Tibial nerve (tissue), 4 donors: ENCODE measurements at places on chromosomes 2 and 18. TPM values are rescaled to one million over a fixed set of nuclear protein-coding genes. Genes with fewer than 3 reads are reported as not detected.

UGT1A4 gene
- total RNA-seq = not detected

- DNase-seq = no peak
These were observed 135.4 kb downstream of the ABCA12 start for GRCh38 chr2:215003001-215003400.

- DNase-seq = no peak
These were observed 11.8 kb downstream of the RAB11FIP5 start for GRCh38 chr2:73100956-73101355.

DNA sequence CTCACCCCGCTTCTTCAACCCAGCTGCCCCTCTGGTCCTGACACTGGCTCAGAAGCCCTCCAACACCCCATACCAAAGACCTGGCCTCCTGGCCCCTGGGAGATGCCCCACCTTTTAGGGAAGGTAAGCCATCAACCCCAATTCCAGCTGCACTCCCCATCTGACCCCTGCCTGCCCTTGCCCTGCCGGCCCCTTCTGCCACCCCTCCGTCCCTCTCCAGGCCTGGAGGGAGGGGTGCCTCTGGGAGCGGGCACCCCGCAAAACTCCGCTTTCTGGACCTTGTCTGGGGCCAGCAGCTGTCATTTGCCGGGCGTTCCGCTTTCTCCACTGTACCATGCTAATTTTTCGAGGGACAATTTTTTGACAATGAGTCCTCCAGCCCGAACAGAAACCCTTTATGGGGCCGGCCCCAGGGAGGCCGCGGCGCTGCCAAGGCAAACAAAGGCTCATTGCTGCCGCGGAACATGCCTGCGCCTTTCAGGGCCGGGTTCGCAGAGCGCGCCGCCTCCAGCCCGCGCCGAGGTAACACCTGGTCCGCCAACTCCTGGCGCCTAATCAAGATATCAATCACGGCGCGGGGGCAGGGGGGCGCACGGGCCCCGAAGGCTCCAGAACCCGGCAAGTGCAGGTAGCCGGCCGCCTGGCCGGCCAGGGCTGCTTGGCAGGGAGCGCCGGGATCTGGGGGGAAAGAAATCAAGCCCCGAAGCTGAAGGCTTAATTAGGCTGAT, 96.0 kb downstream of the INHBB start:
- DNase-seq = peak; percentile 25

GRCh38 chr2:189218236-189218635, 38.7 kb upstream of the COL5A2 start:
- DNase-seq = no peak

- DNase-seq = no peak
These were observed 46.0 kb downstream of the TTC32 start for GRCh38 chr2:19855542-19856431.

DNA sequence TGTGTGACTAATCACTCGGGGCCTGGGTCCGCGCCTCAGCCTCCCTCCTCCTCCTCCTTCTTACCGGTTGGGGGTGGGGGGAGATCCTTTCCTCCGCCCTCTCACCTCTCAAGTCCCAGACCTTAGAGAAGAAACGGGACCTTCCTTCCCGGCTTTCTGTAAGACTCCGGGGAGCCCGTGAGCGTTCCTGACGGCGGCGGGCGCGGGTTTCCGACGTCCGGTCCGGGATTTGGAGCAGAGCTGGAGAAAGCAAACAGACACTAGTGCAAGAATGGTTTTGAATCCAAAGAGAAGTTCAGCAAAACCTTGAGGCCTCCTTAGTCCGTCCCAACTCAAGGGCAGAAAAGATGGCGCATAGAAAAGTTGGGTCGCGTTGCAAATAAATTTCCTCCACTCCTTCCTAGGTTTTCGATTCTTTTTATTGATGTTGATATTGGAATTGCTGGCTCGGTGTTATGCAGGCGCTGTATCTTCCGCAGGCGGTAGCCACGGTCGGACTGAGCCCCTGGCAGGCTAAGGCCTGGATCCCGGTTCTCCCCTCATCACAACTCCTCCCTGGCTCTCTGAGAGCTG, 2.0 kb downstream of the DLX1 start:
- no peak for DNase-seq
